ENCODE measurements at places on chromosomes 7 and 10.

DNA sequence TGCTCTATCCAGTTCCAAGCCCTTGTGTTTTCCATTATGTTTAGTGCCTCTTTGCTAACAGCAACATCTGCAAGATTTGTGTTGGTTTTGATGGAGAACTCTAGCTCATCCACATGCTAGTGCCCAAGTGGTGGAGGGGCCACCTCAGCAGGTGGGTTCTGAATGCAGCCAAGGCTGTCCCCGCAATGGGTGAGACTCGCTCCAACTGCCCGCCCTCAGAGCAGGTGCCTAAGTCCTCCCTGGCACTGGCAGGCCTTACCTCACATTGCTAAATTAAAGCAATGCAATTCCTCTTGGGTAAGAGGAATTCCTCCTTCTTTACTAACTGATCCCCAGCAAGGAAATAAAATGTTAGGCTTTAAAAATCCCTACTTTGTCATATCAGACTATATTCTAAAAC lies 146.8 kb downstream of the ADCY1 start:
- DNase-seq = no peak

DNA sequence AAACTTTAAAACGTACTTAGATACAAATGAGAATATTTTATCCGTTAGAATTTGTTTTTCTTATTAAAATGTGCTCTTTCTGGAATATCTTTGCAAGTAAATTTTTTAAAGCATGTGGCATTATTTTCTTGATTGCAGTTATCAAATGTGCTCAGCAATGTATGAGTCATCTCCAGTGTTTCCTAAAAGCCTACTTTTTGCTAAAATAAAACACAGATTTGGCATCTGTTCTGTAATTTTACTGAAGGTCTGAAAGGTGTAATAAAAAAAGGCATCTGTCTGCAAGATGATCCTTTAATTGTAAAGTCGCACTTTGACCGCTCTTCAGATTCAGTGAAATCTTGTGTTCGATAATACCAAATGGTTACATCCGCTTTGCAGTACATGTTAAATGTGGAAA lies 3.4 kb downstream of the GNAT3 start:
- DNase-seq = peak; percentile 33

DNA sequence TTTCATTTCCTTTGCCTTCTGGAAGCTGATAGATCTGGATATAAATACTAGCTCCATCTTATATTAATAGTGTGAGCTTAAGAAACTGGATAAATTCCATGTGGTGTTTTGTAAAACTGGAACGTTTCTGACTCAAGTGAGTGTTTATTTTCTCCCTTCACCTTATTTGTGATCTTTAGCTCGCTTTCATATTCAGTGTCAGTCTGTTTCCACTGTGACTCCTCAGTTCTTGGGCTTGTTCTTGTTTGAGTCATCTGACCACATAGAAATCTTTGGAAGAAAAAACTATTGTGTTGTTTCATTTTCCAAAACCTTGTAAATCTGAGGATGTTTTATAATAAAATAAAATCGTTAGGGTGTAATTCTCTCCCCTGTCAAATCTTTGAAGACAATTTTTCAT lies 186.4 kb downstream of the POLR1F start:
- DNase-seq = peak; percentile 7

- DNase-seq = no peak
Measured at GRCh38 chr7:149457766-149458165, 3.1 kb downstream of the ZNF777 start.

DNA sequence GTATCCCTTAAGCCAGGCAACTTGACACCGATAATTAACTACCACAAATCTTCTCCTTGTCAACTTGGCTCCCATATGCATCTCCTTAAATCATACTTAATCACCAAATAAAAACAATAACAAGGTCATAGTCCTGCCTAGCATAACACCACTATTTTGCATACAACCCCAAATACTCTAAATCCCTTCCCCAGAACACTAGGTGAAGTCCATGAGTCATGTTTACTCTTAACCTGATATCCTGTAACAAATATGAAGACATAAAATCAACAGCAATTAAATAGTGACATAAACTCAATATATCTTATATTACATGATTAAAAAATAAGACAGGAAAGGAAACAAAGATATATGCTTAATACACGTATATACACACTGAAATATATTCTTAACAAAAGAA lies 362.0 kb downstream of the ETV1 start:
- DNase-seq = no peak

- DNase-seq = no peak
Measured at GRCh38 chr7:11776039-11776438, 56.0 kb downstream of the THSD7A start.

GRCh38 chr7:33495207-33495606 lies 365.8 kb downstream of the BBS9 start:
- peak; percentile 92 for DNase-seq

GRCh38 chr7:28328822-28329660 lies 83.3 kb upstream of the CREB5 start:
- no peak for DNase-seq

- no peak for DNase-seq
Measured at GRCh38 chr7:22765609-22766008, 38.6 kb downstream of the IL6 start.

GRCh38 chr10:71094712-71095390 lies 117.5 kb upstream of the UNC5B start:
- no peak for DNase-seq

- DNase-seq = no peak
Measured at GRCh38 chr10:70066190-70066589, 13.5 kb downstream of the MACROH2A2 start.

DNA sequence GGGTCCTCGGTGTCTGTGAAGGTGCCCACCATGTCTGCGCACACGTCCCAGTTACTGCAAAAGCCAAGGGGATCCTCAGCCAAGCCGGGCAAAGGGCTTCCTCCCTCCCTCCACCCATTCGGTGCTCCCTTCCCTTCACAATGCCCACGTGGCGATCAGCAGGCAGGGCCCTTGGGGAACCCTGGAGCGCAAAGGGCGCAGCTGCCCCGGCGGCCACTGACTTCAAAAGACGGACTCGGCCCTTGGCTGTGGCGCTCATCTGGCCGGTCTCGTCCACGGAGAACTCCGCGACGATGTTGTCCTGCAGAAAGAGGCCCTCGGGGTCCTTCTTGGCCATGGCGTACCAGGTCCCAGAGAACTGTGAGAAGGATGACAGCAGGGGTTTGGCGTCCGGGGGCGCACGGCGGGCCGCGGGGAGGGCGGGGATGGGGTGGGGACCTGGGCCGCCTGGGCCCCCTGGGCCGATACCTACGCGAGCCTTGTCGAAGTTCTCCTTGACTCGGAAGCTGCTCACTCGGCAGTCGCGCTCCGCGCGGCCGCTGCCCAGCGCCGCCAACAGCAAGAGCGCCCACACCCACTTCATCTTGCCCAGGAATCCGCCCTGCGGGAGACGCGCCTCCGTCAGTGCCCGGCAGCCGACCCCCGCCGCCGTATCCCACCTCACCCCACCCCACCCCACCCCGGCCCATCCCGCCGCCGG lies 439 bp downstream of the RBP4 start:
- peak; percentile 21 for DNase-seq

GRCh38 chr10:82294874-82295378 lies 419.9 kb downstream of the NRG3 start:
- no peak for DNase-seq

- peak; percentile 88 for DNase-seq
Measured at GRCh38 chr7:32905175-32905662, 13.7 kb upstream of the KBTBD2 start.

GRCh38 chr10:21314906-21315644 lies 210.4 kb downstream of the SKIDA1 start:
- peak; percentile 71 for DNase-seq

- DNase-seq = no peak
Measured at GRCh38 chr10:114347241-114347640, 57.1 kb downstream of the AFAP1L2 start.

DNA sequence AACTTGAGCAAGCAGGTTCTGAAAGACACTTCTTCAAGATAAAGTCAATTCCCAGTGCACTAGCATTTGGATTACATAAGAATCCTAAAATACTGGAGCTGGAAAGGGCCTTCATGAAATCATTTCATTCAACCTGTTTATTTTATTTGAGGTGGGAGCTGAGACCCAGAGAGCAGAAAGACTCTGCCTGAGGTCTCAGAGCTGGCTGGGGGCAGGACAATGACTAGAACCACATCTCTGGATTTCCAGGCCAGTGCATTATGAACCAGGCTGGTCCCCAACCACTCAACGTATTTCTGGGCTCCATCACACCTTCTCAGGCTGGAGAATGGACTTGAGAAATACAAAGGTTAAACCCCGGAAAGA lies 8.4 kb downstream of the ANXA11 start:
- DNase-seq = no peak

All from EH (cell line).